ENCODE measurements at places on chromosomes 7 and 10. TPM values are rescaled to one million over a fixed set of nuclear protein-coding genes. Genes with fewer than 3 reads are reported as not detected.

FAM20C gene
- polyA plus RNA-seq = not detected

LHFPL3 gene
- not detected for polyA plus RNA-seq

HMX2 gene
- not detected for polyA plus RNA-seq

ST8SIA6 gene
- polyA plus RNA-seq = 19.0 TPM

ATG9B gene
- not detected for polyA plus RNA-seq

TSPAN12 gene
- not detected for polyA plus RNA-seq

MACC1 gene
- polyA plus RNA-seq = 1.6 TPM
